ENCODE measurements at places on chromosomes 11 and 22. TPM values are rescaled to one million over a fixed set of nuclear protein-coding genes. Genes with fewer than 3 reads are reported as not detected.

DNA sequence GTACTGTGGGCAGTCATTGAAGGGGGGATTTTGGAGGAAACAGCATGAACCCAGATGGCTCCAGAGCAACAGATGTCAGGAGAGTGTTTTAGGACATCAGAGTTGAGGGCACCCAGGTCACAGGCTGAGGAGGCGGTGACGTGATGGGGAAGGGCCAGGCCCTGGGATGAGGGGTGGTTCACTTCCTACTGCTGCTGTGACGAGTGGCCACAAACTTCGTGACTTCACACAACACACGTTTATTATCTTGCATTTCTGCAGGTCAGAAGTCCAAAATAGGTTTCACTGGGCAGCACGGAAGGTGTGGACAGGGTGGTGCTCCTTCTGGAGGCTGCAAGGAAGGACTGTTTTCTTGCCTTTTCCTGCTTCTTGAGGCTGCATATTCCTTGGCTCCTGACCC lies 77.7 kb upstream of the RAB1B start:
- H3K4me3 ChIP-seq = no peak overlapping the region
- no peaks in the 10 kb centered on the region for H3K27me3 ChIP-seq
- peaks cover 5% of the 10 kb centered on the region for H3K4me1 ChIP-seq
- no peak for DNase-seq

Gene BTBD18
- total RNA-seq = not detected

- no peak overlapping the region for H3K27ac ChIP-seq
- H3K36me3 ChIP-seq = peaks cover 23% of the 10 kb centered on the region
- no peak overlapping the region for H3K4me3 ChIP-seq
- DNase-seq = no peak
- H3K27me3 ChIP-seq = no peaks in the 10 kb centered on the region
Observed at GRCh38 chr11:114256967-114257286, 39.3 kb upstream of the NNMT start.

Gene CBLIF
- total RNA-seq = not detected

GRCh38 chr11:87974797-87975196 lies 200.4 kb downstream of the RAB38 start:
- no peak overlapping the region for H3K4me3 ChIP-seq
- no peak for DNase-seq
- H3K36me3 ChIP-seq = no peaks in the 10 kb centered on the region

DNA sequence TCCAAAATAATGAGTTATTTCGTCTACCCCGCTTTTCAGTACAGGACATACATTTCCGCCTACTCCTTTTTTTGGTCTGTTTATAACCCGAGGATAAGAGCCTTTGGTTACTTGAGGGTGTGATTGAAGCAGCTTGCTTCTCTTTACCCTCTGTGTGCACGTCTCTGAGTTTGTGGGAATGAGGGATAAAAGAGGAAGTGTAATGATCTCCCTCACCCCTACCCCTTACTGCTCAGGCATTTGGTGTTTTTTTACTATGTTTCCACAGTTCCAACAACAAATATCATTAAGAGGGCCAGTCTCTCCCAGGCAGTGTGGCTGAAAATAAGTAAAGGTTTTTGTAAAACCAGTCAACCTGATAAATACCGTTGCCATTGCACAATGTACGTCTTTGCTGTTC lies 83.2 kb upstream of the GAL start:
- DNase-seq = no peak
- H3K36me3 ChIP-seq = peaks cover 99% of the 10 kb centered on the region
- H3K4me1 ChIP-seq = peaks cover 2% of the 10 kb centered on the region
- H3K27me3 ChIP-seq = no peaks in the 10 kb centered on the region

GRCh38 chr11:79369055-79369454 lies 71.8 kb downstream of the TENM4 start:
- no peak overlapping the region for H3K4me3 ChIP-seq
- DNase-seq = no peak
- no peak overlapping the region for H3K27ac ChIP-seq
- no peaks in the 10 kb centered on the region for H3K36me3 ChIP-seq

GRCh38 chr11:91768783-91769182 lies 455.8 kb upstream of the FAT3 start:
- DNase-seq = no peak
- H3K27me3 ChIP-seq = no peaks in the 10 kb centered on the region
- no peaks in the 10 kb centered on the region for H3K36me3 ChIP-seq
- H3K27ac ChIP-seq = no peak overlapping the region
- H3K4me3 ChIP-seq = no peak overlapping the region

Gene OR6A2
- 0.10 TPM for total RNA-seq

Gene MMP27
- total RNA-seq = not detected

GRCh38 chr22:47157486-47158270 lies 395.2 kb downstream of the TBC1D22A start:
- H3K27me3 ChIP-seq = no peaks in the 10 kb centered on the region
- H3K27ac ChIP-seq = no peak overlapping the region
- DNase-seq = no peak
- H3K4me3 ChIP-seq = no peak overlapping the region
- peaks cover 6% of the 10 kb centered on the region for H3K36me3 ChIP-seq

Gene NFAM1
- 16.0 TPM for total RNA-seq

Measured in upper lobe of left lung (tissue), 6 donors.